Smooth muscle cell of the pulmonary artery (primary cell): ENCODE measurements at places on chromosomes 2 and 18. TPM values are rescaled to one million over a fixed set of nuclear protein-coding genes. Genes with fewer than 3 reads are reported as not detected.

Gene CFAP65
- 0.03 TPM in 1 of 2 replicates, not detected in the other for total RNA-seq

Gene INHBB
- total RNA-seq, result 0.03 and 0.52 TPM in 2 replicates

Gene TP53I3
- total RNA-seq, result 16.8 and 25.8 TPM in 2 replicates

Gene ABCG8
- total RNA-seq, result not detected in 2 replicates

Gene MARCHF4
- 3.6 and 8.0 TPM in 2 replicates for total RNA-seq

Gene RALB
- 53.7 and 57.5 TPM in 2 replicates for total RNA-seq

Gene NR4A2
- total RNA-seq, result 0.40 and 8.5 TPM in 2 replicates

Gene KLF7
- 20.3 and 59.7 TPM in 2 replicates for total RNA-seq

Gene PPM1G
- total RNA-seq, result 59.6 and 68.3 TPM in 2 replicates

Gene SLC20A1
- total RNA-seq, result 139 and 319 TPM in 2 replicates

Gene ANKRD12
- 40.9 and 41.1 TPM in 2 replicates for total RNA-seq

Gene C2orf80
- not detected in 2 replicates for total RNA-seq

Gene MYOM1
- total RNA-seq, result 2.5 and 4.3 TPM in 2 replicates

Gene NAT8
- not detected in 2 replicates for total RNA-seq

Gene NEMP2
- total RNA-seq, result 2.1 and 3.7 TPM in 2 replicates
